ENCODE measurements at places on chromosomes 5 and 9. TPM values are rescaled to one million over a fixed set of nuclear protein-coding genes. Genes with fewer than 3 reads are reported as not detected.

- no peak for DNase-seq
Observed at GRCh38 chr9:18074041-18074440, 399.9 kb upstream of the ADAMTSL1 start.

DNA sequence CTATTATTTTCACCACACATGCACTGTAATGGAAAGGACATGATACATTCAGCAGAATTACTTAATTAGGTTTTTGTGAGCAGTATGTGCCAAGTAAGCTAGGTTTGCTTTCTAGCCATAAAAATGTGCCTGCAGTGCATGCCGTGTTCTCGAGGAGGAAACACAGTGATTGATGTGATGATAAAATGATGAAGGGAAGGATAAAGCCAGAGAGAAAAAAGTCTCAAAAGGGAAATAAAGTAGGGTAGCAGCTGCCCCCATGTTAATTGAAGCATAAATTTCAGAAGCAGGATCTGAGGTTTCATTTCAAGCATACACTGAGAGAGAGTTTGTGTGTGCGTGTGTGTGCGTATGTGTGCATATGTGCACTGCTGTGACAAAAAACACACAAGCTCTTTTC lies 714.2 kb upstream of the C9orf72 start:
- no peak for DNase-seq

The GPRIN1 gene
- total RNA-seq, result 4.8 TPM

DNA sequence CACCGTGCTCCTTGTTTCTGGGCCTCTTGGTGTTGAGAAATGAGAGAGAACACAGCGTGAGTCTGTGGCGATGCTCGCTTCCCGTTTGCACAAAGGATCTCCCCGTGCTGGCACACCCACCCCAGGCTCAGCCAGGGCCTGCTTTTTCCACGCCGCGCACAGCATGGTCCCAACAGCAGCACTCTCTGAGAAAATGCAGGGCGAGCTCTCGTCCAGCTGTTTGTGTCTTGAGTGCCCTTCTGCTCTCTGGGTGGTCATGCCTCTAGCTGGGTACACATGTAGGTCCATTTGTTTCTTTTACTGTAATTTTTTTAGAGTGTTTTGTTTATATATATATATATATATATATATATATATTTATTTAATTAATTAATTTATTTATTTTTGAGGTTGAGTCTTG lies 26.6 kb downstream of the FBXW5 start:
- no peak for DNase-seq

The DPYSL3 gene
- 71.4 TPM for total RNA-seq
